ENCODE measurements at places on chromosomes 16 and 17.

GRCh38 chr17:27315796-27316465, 22.0 kb downstream of the WSB1 start:
- no peak for DNase-seq

GRCh38 chr16:13936155-13936554, 16.2 kb downstream of the ERCC4 start:
- no peak for DNase-seq

GRCh38 chr16:73071131-73071940, 23.4 kb upstream of the ZFHX3 start:
- no peak for DNase-seq

DNA sequence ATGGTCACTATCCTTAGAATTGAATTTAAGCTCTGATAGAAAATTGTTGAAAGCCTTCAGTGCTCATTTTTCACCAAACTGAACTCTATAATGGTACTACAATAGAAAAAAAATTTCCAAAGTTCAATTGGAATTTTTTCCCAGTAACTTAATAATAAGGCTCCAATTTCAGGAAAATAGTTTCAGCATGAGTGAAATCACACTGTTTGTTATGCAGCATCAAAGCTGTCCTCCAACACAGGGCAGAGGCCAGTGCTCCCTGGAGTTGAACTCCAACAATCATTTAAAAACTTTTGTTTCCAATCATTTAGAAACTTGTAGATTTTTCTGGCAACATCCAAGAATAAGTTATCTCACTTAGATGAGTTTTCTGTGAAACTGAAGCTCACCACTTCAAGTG, 103.1 kb upstream of the HSBP1 start:
- no peak for DNase-seq

DNA sequence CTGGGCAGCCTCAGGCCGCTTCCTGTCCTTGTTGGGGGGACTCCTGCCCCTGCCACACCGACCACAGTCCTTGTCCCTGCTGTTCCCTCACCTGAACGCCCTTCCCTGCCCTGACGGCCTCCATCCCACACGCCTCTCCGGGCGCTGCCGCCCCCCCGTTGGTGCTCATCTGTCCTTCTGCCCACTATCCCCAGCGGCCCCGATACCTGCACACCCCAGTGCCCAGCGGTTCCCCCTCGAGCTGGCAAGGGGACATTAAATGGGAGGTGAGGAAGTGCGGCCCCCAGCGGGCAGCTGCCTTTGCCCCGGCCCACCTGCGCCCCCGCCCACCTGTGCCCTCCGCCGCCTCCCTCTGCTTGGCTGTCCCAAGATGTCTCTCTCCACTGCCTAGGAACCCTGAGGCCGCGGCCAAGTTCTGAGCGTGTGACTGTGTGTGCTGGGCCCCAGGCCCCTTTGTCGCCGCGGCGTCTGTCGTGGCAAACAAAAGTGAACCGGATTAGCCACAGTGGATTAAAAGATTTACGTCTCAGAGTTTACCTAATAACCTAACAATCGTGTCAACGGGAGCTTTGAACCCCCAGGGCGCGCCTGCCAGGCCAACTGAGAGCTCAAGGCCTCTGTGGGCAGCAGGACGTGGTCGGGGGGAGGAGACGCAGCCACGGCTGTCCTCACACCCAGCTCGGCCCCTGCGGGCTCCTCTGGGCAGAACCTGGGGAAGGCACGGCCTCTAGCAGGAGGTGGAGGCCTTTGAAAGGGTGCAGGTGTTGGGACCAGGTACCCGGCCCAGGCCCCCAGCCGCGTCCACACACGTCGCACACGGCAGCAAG, 7.6 kb upstream of the AXIN1 start:
- no peak for DNase-seq

- DNase-seq, result no peak
Measured at GRCh38 chr16:90048347-90048722, 28.8 kb downstream of the PRDM7 start.

GRCh38 chr17:66330646-66331037, 28.2 kb downstream of the PRKCA start:
- no peak for DNase-seq

GRCh38 chr16:56300891-56301850, 109.9 kb downstream of the GNAO1 start:
- no peak for DNase-seq

DNA sequence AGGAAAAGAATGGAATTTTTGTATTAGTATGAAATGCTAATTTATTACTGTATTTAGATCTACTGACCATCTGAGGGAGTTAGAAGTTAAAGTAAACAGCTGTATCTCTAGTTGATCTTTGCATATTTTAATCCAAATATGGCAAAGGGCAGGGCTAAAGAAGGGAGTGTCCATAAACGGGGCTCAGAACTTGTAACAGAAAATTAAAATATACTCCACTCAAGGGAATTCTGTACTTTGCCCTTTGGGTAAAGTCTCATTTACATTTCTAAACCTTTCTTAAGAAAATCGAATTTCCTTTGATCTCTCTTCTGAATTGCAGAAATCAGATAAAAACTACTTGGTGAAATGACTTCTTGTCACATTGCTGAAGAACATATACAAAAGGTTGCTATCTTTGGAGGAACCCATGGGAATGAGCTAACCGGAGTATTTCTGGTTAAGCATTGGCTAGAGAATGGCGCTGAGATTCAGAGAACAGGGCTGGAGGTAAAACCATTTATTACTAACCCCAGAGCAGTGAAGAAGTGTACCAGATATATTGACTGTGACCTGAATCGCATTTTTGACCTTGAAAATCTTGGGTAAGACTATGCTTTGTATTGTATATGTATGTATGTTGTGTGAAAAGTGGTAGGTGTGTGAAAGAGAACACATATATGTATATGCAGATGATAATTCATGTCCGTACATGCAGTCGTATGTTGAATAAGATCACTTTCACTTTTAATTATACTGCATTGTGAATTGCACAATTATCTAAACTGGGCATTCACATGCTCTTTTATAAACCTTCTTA, at the start of gene ASPA:
ASPA (plus strand) TSS at position 186 of the 799 bp plus-strand sequence; CDS start at position 349, 163 bp downstream.
- no peak for DNase-seq

GRCh38 chr16:53692146-53692545, 11.5 kb downstream of the RPGRIP1L start:
- no peak for DNase-seq

GRCh38 chr17:82080048-82080788, 14.6 kb upstream of the DUS1L start:
- DNase-seq, result no peak

- no peak for DNase-seq
Measured at GRCh38 chr16:63192980-63193379, 1156.7 kb upstream of the CDH8 start.

- DNase-seq, result no peak
Measured at GRCh38 chr16:87874639-87875427, 5.5 kb upstream of the SLC7A5 start.

- DNase-seq, result no peak
Measured at GRCh38 chr16:15545544-15545943, 97.4 kb downstream of the MARF1 start.

GRCh38 chr17:8159032-8159400, 3.7 kb downstream of the VAMP2 start:
- no peak for DNase-seq

- no peak for DNase-seq
Measured at GRCh38 chr16:4917117-4917516, 19.8 kb downstream of the PPL start.

- no peak for DNase-seq
Measured at GRCh38 chr16:64543441-64543840, 578.4 kb downstream of the CDH11 start.

- no peak for DNase-seq
Measured at GRCh38 chr17:46732754-46733398, 85.6 kb downstream of the WNT3 start.

DNA sequence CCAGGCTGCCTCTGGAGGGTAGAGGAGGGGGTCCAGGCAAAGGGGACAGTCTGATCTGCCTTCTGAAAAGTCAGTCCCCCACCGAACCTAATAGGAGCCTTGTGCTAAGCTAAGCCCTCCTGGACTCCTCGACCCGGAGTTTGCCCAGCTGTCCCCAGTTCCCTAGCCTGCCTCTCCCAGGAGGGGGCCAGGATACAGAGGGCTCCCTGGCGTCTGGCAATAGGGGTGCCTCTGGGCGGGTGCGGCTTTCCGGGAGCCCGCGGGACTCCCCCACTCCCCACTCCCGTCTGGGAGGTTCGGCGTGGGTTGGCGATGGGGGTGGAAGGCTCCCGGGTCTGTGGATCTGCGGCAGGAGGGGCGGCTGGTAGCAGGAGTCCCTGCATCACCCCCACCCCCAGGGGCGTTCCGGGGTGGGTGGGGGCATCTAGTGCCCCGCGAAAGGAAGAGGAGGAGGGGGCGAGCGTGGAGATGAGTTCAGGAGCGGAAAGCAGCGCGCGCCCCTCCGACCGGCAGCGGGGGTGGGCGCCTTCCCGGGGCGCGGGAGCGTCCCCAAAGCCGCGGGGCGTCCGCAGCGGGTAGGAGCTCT, 1.2 kb downstream of the GSG1L start:
- no peak for DNase-seq

- peak; percentile 67 for DNase-seq
Measured at GRCh38 chr17:81553616-81554181, 1.5 kb upstream of the FAAP100 start.
